Activated T-helper 1 cell treated with anti-CD3 and anti-CD28 coated beads, Interleukin-12 subunit alpha, Interleukin-12 subunit beta, Interleukin-2, Interleukin-4 antibody, amounts not matched to agents 30 ng/mL and 10 ng/mL and 1 ng/mL, durations not matched to agents 14 hours and 24 hours and 36 hours (primary cell): ENCODE measurements at places on chromosomes 1 and 21. TPM values are rescaled to one million over a fixed set of nuclear protein-coding genes. Genes with fewer than 3 reads are reported as not detected.

SPRR2G gene
- not detected in 2 replicates for total RNA-seq

NR0B2 gene
- not detected in 2 replicates for total RNA-seq

HES2 gene
- total RNA-seq, result 0.27 and 0.29 TPM in 2 replicates

ILDR2 gene
- total RNA-seq, result 11.3 and 14.4 TPM in 2 replicates

CBR3 gene
- 16.4 and 16.9 TPM in 2 replicates for total RNA-seq

NBPF6 gene
- total RNA-seq, result 0.13 and 0.47 TPM in 2 replicates

OR10K2 gene
- total RNA-seq, result not detected in 2 replicates

B3GALT2 gene
- total RNA-seq, result 0.13 TPM in 1 of 2 replicates, not detected in the other

CHI3L1 gene
- not detected in 2 replicates for total RNA-seq

LRRC71 gene
- total RNA-seq, result not detected in 2 replicates

C1QC gene
- total RNA-seq, result not detected in 2 replicates

AVPR1B gene
- not detected in 2 replicates for total RNA-seq

FLG2 gene
- not detected in 2 replicates for total RNA-seq

LINGO4 gene
- total RNA-seq, result 0.07 and 0.10 TPM in 2 replicates

C1orf216 gene
- 25.3 and 25.9 TPM in 2 replicates for total RNA-seq

OLFML3 gene
- total RNA-seq, result 0.10 TPM in 2 replicates

SLC26A9 gene
- total RNA-seq, result not detected in 2 replicates

NT5C1A gene
- 2.8 TPM in 2 replicates for total RNA-seq

LYPLAL1 gene
- 18.4 and 19.1 TPM in 2 replicates for total RNA-seq

SYT2 gene
- total RNA-seq, result not detected in 2 replicates

ARTN gene
- 0.24 and 0.88 TPM in 2 replicates for total RNA-seq

MAP10 gene
- total RNA-seq, result 3.3 and 3.4 TPM in 2 replicates

LHX8 gene
- total RNA-seq, result not detected in 2 replicates

SLC16A4 gene
- 0.16 and 0.39 TPM in 2 replicates for total RNA-seq

CAMK2N1 gene
- total RNA-seq, result 1.8 and 1.9 TPM in 2 replicates

C8B gene
- total RNA-seq, result not detected in 2 replicates

CD160 gene
- 0.27 TPM in 1 of 2 replicates, not detected in the other for total RNA-seq

CELA3A gene
- not detected in 2 replicates for total RNA-seq

TIE1 gene
- 0.36 and 0.64 TPM in 2 replicates for total RNA-seq

TTLL7 gene
- total RNA-seq, result 0.15 and 0.29 TPM in 2 replicates

LDLRAD1 gene
- total RNA-seq, result not detected in 2 replicates

CDCA8 gene
- total RNA-seq, result 33.5 and 37.2 TPM in 2 replicates

TFF2 gene
- total RNA-seq, result not detected in 2 replicates

KCNN3 gene
- 0.34 and 0.36 TPM in 2 replicates for total RNA-seq

PUSL1 gene
- total RNA-seq, result 34.6 and 36.8 TPM in 2 replicates

AMY1B gene
- not detected in 2 replicates for total RNA-seq

UBE2U gene
- not detected in 2 replicates for total RNA-seq

OSCP1 gene
- total RNA-seq, result 0.39 and 0.96 TPM in 2 replicates

GRHL3 gene
- not detected in 2 replicates for total RNA-seq

CNR2 gene
- total RNA-seq, result not detected in 2 replicates

PTAFR gene
- total RNA-seq, result 0.24 and 0.62 TPM in 2 replicates

TDRD10 gene
- not detected in 2 replicates for total RNA-seq

INSRR gene
- 0.65 and 0.78 TPM in 2 replicates for total RNA-seq

FNDC5 gene
- total RNA-seq, result not detected in 2 replicates

GJA8 gene
- not detected in 2 replicates for total RNA-seq

OR10J1 gene
- total RNA-seq, result not detected in 2 replicates

EFNA3 gene
- total RNA-seq, result 2.8 and 3.0 TPM in 2 replicates

TBX15 gene
- not detected in 2 replicates for total RNA-seq

TEX38 gene
- total RNA-seq, result 0.18 TPM in 1 of 2 replicates, not detected in the other

ESPN gene
- 1.2 and 1.8 TPM in 2 replicates for total RNA-seq

COL24A1 gene
- total RNA-seq, result 0.05 TPM in 1 of 2 replicates, not detected in the other

RPTN gene
- not detected in 2 replicates for total RNA-seq

SERTAD4 gene
- total RNA-seq, result not detected in 2 replicates

SLC25A34 gene
- 1.1 and 1.8 TPM in 2 replicates for total RNA-seq

GJB3 gene
- total RNA-seq, result not detected in 2 replicates

BEND5 gene
- total RNA-seq, result 3.0 and 4.2 TPM in 2 replicates

GPA33 gene
- total RNA-seq, result 0.07 and 0.08 TPM in 2 replicates

TNFRSF9 gene
- 57.0 and 60.5 TPM in 2 replicates for total RNA-seq

SAMSN1 gene
- total RNA-seq, result 115 and 119 TPM in 2 replicates
